ENCODE measurements at places on chromosomes 4 and X. TPM values are rescaled to one million over a fixed set of nuclear protein-coding genes. Genes with fewer than 3 reads are reported as not detected.

TMSB15A gene
- not detected for total RNA-seq

VGLL1 gene
- not detected for total RNA-seq

PSAPL1 gene
- total RNA-seq = not detected

- H3K27ac ChIP-seq = no peak overlapping the region
- no peak overlapping the region for H3K4me3 ChIP-seq
- H3K27me3 ChIP-seq = no peaks in the 10 kb centered on the region
Observed at GRCh38 chrX:132277953-132278614, 58.8 kb upstream of the RAP2C start.

- no peaks in the 10 kb centered on the region for H3K4me1 ChIP-seq
- no peak overlapping the region for H3K27ac ChIP-seq
- no peak for DNase-seq
Observed at GRCh38 chr4:183589461-183590099, 69.4 kb downstream of the RWDD4 start.

DNA sequence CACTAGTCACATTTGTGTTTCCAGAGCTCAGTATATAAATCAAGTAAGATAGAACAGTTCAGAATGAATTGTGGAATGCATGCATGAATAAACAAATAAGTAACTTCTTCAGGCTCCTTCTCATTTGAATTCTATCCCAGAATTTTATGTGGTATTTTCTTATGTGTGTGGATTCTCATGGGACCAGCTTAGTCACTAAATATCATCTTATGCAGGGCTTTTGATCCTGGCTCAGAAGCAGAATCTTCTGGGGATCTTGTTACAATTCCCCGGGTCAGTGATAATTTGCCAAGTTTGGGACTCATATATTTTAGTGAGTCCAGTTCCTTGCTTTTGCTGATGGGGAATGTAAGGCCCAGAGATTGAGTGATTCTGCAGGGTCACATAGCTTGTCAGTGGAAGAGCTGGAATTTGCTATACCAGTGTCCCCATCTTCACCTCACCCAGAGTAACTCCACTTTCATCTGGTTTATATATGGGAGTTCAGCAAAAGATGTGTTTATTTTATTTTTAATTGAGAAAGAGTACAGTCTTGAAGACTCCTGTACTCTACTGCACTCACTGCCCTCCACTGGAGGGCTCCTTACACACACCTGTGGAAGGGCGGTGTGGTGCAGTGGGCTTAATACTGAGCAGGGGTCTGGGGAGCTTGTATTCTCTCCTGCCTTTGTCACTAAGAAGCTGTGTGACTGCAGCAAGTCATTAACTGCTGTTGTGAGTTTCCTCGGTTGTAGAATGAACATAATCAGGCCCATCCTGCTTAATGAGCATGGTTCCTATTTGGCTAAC, 198.2 kb upstream of the CXorf66 start:
- DNase-seq = no peak
- H3K27ac ChIP-seq = no peak overlapping the region
- H3K36me3 ChIP-seq = no peaks in the 10 kb centered on the region
- H3K4me3 ChIP-seq = no peak overlapping the region

GRCh38 chr4:104492183-104492771, 2.4 kb downstream of the CXXC4 start:
- peaks cover 43% of the 10 kb centered on the region for H3K27me3 ChIP-seq
- H3K27ac ChIP-seq = no peak overlapping the region
- DNase-seq = no peak

GRCh38 chrX:66017659-66018170, 22.2 kb downstream of the VSIG4 start:
- no peaks in the 10 kb centered on the region for H3K27me3 ChIP-seq
- H3K4me3 ChIP-seq = no peak overlapping the region
- H3K27ac ChIP-seq = peak overlapping the region; percentile 29
- H3K36me3 ChIP-seq = no peaks in the 10 kb centered on the region
- peaks cover 37% of the 10 kb centered on the region for H3K4me1 ChIP-seq

- no peak overlapping the region for H3K27ac ChIP-seq
- DNase-seq = no peak
- no peaks in the 10 kb centered on the region for H3K4me1 ChIP-seq
- no peak overlapping the region for H3K4me3 ChIP-seq
- peaks cover 2% of the 10 kb centered on the region for H3K36me3 ChIP-seq
Observed at GRCh38 chr4:107977966-107978705, 11.6 kb upstream of the HADH start.

- no peaks in the 10 kb centered on the region for H3K36me3 ChIP-seq
- H3K4me3 ChIP-seq = no peak overlapping the region
- H3K27me3 ChIP-seq = peaks cover 5% of the 10 kb centered on the region
- H3K4me1 ChIP-seq = no peaks in the 10 kb centered on the region
Observed at GRCh38 chrX:132795181-132795580, 163.2 kb downstream of the HS6ST2 start.

DNA sequence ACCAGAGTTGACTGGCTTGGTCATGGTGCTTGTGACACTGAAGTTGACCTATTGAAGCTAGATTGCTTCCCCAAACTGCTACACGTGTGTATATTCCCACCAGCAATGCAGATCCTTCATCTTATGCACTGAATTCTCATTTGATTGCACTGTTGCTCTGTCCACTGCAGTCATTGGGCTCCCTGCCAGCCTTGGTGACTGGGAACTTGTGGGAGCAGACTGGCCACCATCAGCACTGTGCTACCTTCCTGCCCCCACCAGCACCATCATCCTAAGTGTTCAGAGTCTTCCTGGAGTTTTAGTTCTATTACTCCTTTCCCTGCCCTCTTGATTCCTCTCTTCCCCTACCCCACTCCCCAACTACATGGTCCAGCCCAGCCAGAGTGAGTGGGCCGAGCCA, 117.7 kb upstream of the PRPS2 start:
- H3K36me3 ChIP-seq = no peaks in the 10 kb centered on the region
- H3K27me3 ChIP-seq = no peaks in the 10 kb centered on the region
- no peak overlapping the region for H3K27ac ChIP-seq

DNA sequence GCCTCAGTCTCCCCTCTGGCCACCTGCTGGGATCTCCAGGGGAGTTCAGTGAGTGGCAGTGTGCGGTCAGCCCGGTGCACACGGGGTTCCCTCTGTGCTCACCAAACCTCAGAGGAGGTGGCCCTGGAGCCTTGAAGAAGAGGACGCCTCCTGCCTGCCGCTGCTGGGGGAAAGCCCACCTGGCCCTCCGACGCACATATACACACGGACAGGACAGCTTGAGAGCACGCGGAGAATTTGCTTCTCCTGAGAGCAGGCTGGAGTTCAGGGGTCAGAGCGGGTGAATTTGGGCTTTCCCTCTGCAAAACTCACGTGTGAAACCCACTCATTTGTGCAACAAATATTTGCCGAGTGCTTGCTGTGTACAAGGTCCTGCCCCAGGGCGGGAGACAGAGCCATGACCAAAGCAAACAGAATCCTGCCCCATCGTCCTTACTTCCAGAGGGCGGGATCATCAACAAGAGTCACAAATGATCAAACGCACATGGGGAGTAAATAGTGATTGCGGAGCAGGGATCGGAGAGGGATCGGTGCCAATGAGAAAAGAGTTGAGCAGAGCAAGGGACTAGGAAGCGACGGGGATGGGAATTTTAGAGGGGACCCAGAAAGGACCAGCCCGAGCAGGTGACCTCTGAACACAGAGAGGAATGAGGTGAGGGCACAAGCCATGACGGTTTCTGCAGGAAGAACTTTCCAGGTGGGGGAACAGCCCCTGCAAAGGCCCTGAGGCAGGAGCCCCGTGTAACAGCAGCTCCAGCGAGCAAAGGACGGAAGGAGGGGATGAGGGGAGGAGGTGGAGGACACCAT, 17.6 kb downstream of the BLOC1S4 start:
- H3K4me1 ChIP-seq = no peaks in the 10 kb centered on the region
- H3K36me3 ChIP-seq = no peaks in the 10 kb centered on the region
- H3K27me3 ChIP-seq = peaks cover 21% of the 10 kb centered on the region
- no peak for DNase-seq
- no peak overlapping the region for H3K4me3 ChIP-seq
- H3K27ac ChIP-seq = no peak overlapping the region

DNA sequence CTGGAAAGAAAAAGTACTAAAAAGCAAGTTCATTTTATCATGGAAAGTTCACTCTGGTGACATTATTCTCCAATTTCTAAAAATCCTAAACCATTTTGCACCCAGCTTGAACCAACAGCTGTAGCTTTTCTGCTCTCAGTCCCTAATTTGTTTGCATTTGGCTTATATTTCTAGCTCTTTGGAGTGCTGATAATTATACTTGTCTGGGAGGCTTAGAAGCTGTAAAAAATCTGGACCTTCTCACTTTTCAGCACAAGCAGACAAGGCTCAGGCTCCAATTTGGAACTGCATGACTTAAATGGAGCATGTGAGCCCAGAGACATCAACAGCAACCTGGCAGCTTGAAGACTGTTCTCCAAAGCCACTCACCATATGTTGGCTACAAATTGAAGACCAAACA, 170.9 kb upstream of the PCDH18 start:
- H3K36me3 ChIP-seq = no peaks in the 10 kb centered on the region
- H3K27me3 ChIP-seq = no peaks in the 10 kb centered on the region
- H3K4me1 ChIP-seq = no peaks in the 10 kb centered on the region
- H3K4me3 ChIP-seq = no peak overlapping the region

DNA sequence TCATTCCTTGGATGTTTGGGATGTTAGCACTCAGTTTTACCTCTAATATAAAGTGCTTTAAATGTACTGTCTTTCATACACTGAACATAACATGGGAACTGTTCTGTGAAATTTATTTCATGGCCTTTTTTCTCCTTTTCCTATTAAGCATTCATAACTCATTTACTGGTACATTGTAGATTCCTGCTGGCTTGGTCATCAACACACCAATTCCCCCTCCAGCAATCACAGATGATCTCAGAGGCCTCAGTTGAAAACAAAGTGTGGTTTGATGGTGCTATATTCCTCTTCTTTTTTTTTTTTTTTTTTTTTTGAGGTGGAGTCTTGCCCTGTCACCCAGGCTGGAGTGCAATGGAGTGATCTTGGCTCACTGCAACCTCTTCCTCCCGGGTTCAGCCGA, 61.9 kb upstream of the FAM47B start:
- H3K27ac ChIP-seq = no peak overlapping the region
- no peak for DNase-seq
- H3K4me3 ChIP-seq = no peak overlapping the region
- no peaks in the 10 kb centered on the region for H3K4me1 ChIP-seq
- no peaks in the 10 kb centered on the region for H3K27me3 ChIP-seq

All from T-helper 17 cell (primary cell).